PC-3 (cell line): ENCODE measurements at places on chromosomes 16 and 17. TPM values are rescaled to one million over a fixed set of nuclear protein-coding genes. Genes with fewer than 3 reads are reported as not detected.

The CMTM4 gene
- total RNA-seq: 16.9 and 17.0 TPM in 2 replicates

The CBFA2T3 gene
- total RNA-seq: not detected in 2 replicates

The ZPBP2 gene
- total RNA-seq: not detected in 2 replicates

The PIPOX gene
- 0.87 and 1.5 TPM in 2 replicates for total RNA-seq

The TBC1D26 gene
- not detected in 2 replicates for total RNA-seq

The RAC3 gene
- 46.8 and 52.2 TPM in 2 replicates for total RNA-seq

The KRTAP9-2 gene
- not detected in 2 replicates for total RNA-seq

The FOXJ1 gene
- 0.26 and 0.69 TPM in 2 replicates for total RNA-seq

The CHCT1 gene
- not detected in 2 replicates for total RNA-seq

The CD300H gene
- total RNA-seq: not detected in 2 replicates

The CBFB gene
- total RNA-seq: 50.6 and 103 TPM in 2 replicates

The EFCAB13 gene
- total RNA-seq: 1.2 and 2.7 TPM in 2 replicates

The SIAH1 gene
- 10.9 and 16.2 TPM in 2 replicates for total RNA-seq

The KAT8 gene
- total RNA-seq: 25.3 and 35.1 TPM in 2 replicates

The KPNB1 gene
- 390 and 437 TPM in 2 replicates for total RNA-seq

The ITGB3 gene
- 0.36 and 0.69 TPM in 2 replicates for total RNA-seq

The HSD17B2 gene
- total RNA-seq: 3.1 and 5.2 TPM in 2 replicates

The TLCD3A gene
- total RNA-seq: 10.0 and 13.9 TPM in 2 replicates

The FBXW10 gene
- 0.15 TPM in 1 of 2 replicates, not detected in the other for total RNA-seq

The LPO gene
- total RNA-seq: not detected in 2 replicates

The TP53TG3 gene
- not detected in 2 replicates for total RNA-seq

The CRYBA1 gene
- total RNA-seq: not detected in 2 replicates

The CSH2 gene
- not detected in 2 replicates for total RNA-seq

The KRTAP2-3 gene
- total RNA-seq: 10.8 and 12.4 TPM in 2 replicates

The TIMP2 gene
- 60.1 and 62.5 TPM in 2 replicates for total RNA-seq

The IRF8 gene
- total RNA-seq: not detected in 2 replicates

The KRTAP1-5 gene
- total RNA-seq: 0.51 TPM in 1 of 2 replicates, not detected in the other

The ZNF689 gene
- 6.0 and 6.9 TPM in 2 replicates for total RNA-seq

The TPSAB1 gene
- not detected in 2 replicates for total RNA-seq

The NPIPB9 gene
- 1.7 TPM in 1 of 2 replicates, not detected in the other for total RNA-seq

The USP43 gene
- 8.1 and 10.0 TPM in 2 replicates for total RNA-seq

The TP53TG3B gene
- total RNA-seq: not detected in 2 replicates
